Fibroblast of skin of right biceps (primary cell): ENCODE measurements at places on chromosomes 1 and 21.
A peak's percentile ranks its signal among the peaks of the same experiment; 100 is the strongest.

- peak; percentile 25 for DNase-seq
Measured at GRCh38 chr1:217525773-217526490, 105.0 kb downstream of the GPATCH2 start.

DNA sequence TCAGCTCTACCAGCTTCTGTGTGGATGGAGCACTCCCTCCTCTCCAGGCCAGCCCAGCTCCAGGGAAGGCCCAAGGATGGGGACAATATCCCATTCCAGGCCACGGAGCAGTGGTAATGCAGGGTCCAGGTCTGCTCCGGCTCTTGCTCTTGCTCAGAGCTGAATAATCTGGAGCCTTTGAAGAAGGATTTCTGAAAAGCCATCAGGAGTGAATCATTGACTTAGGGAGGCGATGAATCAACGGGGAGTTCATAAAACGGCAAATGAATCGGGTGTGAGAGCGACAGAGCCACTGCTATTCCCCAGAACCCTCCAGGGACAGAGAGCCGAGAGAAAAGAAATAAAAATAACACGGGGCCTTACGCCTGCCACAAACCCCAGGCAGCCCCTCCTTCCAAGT is 7.7 kb downstream of the POU3F1 start:
- DNase-seq = peak; percentile 83

- peak; percentile 91 for DNase-seq
Measured at GRCh38 chr1:233909195-233909594, 4.7 kb downstream of the SLC35F3 start.

DNA sequence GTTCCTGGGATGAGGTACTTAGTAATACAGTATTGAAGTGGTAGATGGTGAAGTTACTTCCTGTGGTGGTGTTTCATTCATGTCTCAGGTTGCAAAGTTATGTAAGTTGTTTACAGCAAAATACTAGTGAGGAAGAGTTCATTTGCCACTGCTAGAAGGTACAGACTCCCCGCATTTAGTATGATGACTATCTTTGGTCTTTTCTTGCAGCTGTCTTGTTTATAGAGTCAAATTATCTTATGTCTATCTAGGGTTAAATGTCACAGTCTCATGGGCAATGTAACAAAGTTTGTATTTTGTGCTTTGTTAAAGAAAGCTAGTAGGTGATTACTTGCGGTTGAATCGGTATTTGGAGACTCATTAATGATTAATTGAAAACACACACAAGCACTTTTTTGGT is 50.2 kb downstream of the LRRC8D start:
- no peak for DNase-seq

DNA sequence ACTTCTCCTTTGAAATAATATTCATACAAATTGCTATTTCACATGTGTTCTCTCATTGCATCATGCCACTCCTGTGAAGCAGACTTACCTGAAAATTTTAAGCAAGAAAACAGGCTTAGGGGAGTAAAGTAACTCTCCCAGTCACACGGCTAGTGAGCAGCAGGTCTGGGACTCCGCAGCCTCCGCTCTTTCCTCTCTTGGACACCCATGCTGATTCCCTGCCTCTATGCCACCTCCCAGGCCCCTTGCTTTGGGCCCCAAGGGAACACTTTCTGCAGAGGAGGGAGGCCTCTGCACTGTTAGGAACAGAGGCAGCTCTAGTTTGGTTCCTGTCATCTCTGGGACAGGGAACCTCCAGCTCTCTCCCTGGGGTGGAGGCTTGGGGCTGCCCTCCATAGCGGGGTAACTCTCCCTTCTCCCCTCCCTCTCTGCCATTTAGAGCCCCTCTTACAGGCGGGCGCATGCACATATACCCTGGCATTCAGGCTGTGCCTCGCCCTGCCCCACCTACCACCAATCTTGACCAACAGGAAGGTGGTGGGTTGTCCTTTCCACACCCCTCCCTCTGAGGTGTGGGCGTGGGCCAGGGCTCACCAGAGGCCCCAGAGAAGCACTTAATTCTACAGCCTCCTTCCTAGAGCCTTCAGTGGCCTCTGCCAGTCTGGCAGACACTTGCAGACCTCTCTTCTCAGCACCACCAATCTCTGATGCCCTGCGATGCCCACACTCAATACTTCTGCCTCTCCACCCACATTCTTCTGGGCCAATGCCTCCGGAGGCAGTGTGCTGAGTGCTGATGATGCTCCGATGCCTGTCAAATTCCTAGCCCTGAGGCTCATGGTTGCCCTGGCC is at the start of gene RXFP4:
Gene RXFP4 (plus strand): TSS at position 646 of the 852 bp plus-strand sequence. CDS start 72 bp downstream, at position 718.
- DNase-seq = no peak

DNA sequence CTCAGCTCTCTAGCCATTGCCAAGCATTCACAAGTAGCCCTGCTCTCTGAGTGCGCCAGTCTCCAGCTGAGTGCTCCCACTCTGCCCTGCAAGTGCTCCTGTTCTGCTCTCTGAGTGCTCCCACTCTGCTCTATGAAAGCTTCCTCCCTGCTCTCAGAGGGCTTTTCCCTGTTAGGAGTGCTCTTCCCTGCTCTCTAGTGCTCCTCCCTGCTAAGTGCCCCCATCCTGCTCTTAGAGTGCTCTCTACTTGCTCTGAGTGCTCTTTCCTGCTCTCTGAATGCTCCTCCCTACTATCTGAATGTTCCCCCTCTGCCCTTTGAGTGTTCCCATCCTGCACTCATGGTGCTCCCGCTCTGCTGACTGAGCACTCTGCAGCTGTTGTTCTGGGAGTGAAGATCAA is 555.4 kb downstream of the NPHP4 start:
- DNase-seq = no peak

GRCh38 chr1:36835696-36836095 is 198.6 kb downstream of the GRIK3 start:
- DNase-seq = no peak

GRCh38 chr1:197918807-197919345 is 1.7 kb downstream of the LHX9 start:
- no peak for DNase-seq

GRCh38 chr21:42820616-42821465 is 58.5 kb downstream of the WDR4 start:
- DNase-seq = no peak

DNA sequence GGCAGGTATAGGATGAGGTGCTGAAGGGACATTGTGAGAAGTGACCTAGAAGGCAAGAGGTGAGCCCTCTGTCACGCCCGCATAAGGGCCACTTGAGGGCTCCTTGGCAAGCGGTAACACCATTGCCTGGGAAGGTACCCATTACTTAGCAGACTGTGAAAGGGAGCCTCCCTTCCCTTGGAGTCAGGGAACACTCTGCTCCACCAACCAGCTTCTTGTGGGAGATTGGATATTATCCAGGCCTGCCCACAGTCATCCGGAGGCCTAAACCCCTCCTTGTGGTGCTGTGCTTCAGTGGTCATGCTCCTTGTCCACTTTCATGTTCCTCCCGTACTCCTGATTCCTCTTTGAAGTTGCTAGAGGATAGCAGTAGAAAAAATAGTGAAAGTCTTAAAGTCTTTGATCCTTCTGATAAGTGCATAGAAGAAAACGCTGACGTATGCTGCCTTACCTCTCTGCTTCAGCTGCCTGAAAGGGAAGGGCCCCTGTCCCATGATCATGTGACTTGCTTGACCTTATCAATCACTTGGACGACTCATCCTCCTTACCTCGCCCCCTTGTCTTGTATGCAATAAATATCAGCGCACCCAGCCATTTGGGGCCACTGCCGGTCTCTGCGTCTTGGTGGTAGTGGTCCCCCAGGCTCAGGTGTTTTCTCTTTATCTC is 16.0 kb downstream of the RBBP4 start:
- no peak for DNase-seq

GRCh38 chr1:151143986-151144385 is 2.4 kb downstream of the SEMA6C start:
- DNase-seq = no peak

GRCh38 chr1:117645343-117645742 is 39.5 kb downstream of the TENT5C start:
- no peak for DNase-seq

DNA sequence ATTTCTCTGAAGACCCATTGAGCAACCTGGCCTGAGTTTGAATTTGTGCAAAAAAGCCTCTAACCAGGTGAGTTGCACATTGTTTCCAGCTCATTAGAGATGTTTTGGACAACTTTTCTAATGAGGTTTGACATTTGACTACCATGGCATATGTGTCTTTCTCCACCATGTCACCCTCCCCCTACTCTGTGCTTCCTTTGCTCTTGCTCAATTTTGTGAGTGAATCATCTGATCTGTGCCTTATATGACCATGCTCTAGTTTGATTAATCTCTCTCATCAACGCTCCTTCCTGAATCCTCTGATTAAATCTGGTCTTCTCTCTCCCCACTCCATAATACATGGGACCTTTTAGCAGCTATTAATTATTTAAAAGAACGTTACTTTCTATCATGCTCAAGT is 144.8 kb upstream of the SAMSN1 start:
- DNase-seq = peak; percentile 26

DNA sequence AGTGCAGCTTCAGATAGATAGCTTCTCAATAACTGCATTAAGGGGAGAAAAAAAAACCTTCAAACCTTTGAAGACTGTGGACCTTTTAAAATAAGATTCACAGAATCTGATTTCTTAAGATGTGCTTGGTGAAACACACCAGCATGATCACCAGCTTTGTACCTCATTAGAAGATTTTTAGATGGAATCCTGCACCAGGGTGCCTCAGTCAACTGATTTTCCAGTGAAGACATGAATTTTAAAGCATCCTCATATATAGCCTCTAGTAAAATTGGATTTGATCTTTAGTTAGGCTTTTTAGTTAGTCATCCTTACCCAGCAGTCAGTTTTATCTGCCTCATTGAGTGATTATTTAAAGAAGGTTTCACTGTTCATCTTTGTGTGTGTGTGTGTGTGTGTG is 208.6 kb upstream of the DEPDC1 start:
- DNase-seq = no peak

DNA sequence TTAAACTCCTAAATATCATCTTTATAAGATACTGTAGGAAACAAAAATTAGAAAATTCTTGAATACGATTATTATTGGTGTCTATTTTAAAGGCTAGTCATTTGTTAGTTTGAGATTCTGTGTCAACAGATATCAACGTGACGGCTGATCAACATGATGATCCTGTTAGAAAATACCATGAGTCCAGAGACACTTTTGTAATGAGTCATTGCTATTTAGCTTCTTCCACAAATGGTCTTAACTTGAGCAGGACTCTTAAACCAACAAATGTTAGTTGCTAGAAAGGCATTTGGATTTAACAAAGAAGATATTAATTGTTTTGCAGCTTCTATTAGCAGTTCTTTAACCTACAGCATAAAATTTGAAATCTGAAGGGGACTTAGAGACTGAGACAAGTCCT is 131.2 kb downstream of the TGFB2 start:
- DNase-seq = peak; percentile 93

- DNase-seq = peak; percentile 56
Measured at GRCh38 chr1:67773462-67773861, 59.8 kb downstream of the GNG12 start.

GRCh38 chr1:107974090-107974489 is 9.1 kb upstream of the VAV3 start:
- no peak for DNase-seq

DNA sequence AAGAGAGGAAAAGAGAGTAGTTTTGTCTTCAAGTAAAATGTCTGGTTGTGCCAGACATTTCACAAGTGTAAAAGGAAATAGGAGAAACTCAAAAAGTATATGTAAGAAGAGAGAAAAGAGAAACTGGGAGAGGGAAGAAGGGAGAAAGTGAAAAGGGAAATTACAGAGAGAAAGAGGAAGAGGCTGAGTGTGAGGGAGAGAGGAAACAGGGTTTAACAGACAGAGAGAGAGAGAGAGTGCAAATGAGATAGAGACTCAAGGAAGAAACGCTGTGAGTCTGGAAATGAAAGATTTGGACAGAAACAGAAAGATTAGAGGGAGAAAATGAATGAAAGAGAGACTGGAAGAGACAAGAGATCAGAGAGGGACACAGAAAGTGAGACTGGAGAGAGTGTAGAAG is 806.2 kb downstream of the PLA2G4A start:
- no peak for DNase-seq

DNA sequence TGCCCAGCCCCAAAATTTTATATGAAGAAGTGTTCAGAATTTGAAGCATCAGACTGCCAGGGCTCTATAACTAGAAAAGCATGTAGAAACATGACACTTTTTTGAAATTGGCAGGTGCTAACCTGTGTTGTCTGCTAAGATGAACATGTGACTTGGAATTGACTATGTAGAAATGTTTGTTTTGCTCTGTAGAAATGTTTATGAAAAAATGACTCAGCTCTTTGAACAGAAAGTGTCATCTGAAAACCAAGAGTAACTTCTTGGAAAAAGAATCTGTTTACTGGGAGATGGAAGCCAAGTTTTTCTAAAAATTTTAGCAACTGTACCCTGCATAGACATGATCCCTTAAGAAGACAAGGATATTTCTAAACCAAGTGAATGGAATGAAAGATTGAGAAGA is 59.2 kb downstream of the LHX9 start:
- DNase-seq = no peak

- peak; percentile 63 for DNase-seq
Measured at GRCh38 chr1:87335175-87335884, 6.7 kb downstream of the LMO4 start.

DNA sequence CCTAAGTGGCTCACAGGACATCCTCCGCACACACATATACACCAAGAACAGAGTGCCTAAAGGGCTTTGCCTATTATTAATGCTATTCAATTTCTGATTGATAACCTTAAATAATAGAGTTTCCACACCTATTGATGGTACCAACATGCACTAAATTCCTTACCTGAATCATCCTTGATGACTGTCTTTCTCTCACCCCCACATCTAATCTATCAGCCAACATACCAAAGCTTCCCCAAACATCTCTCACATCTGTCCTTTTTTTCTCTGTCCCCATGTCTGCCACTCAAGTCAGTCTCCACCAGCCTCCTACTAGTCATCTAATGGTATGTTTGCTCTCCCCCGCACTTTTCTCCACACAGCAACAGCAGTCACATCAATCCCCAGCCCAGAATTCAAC is 174.4 kb downstream of the DSCAM start:
- DNase-seq = peak; percentile 27

DNA sequence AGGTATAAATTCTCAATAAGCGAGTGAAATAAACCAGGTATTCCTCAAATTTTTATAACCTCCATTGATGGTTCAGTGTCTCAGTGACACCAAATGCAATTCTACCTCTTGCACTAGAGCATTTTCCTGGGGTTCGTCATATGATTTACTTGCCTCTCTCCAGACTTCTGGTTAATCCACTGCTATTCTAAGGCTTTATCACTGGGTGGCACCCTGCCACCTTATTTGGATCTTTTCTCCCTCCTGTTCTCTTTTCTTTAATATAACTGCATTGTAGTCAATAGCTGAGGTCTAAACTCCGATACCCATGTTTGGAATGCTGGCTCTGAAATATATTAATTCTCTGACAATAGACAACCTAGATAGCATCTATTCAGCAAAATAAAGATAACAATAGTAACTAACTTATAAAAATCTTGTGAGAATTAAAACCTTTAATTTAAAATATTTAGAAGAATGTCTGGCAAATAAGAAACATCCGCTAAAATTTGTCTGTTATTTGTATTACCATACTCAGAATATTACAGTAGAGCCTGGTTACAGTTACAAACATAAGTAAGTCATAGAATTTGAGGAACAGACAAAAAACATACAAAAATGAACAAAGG is 436.4 kb downstream of the PLA2G4A start:
- DNase-seq = peak; percentile 63

- no peak for DNase-seq
Measured at GRCh38 chr1:46190539-46190938, 7.7 kb downstream of the POMGNT1 start.

GRCh38 chr21:27423906-27424595 is 457.2 kb upstream of the ADAMTS5 start:
- DNase-seq = peak; percentile 51

- no peak for DNase-seq
Measured at GRCh38 chr1:205067031-205067430, 17.2 kb downstream of the TMEM81 start.
